ENCODE measurements at places on chromosomes 6 and 20. TPM values are rescaled to one million over a fixed set of nuclear protein-coding genes. Genes with fewer than 3 reads are reported as not detected.

DNA sequence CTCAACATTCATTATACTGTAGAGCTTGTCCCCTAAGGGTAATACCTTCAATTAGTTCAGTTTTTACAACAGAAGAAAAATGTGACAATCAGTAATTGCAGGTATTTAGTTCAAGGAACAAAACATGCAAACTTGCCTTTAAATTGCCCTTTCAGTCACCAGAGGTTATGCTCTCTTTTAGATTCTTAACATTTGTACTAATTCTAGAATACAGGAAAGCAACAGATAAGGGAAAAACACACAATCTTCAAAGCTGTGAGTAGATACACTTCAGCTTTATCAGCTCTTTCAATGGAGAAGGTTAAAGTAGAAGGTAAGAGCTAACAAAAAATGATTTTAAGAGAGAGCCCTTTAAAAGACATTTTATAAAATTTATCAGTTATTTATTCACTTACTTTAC lies 173.1 kb downstream of the HS3ST5 start:
- DNase-seq, result no peak

DNA sequence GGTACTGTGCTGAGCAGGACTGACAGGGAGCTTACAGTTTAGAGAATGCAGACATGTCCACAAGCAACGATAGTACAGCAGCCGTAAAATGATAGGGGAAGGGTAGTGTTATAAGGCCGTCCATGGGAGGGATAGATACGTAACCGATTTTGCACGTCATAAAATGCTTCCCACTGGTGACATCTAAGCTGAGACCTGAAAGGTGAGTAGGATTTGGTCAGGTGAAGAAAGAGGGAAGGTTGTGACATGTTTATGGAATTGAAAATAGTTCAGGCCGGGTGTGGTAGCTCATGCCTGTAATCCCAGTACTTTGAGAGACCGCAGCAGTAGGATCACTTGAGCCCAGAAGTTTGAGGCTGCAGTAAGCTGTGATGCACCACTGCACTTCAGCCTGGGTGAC lies 25.6 kb downstream of the SNX9 start:
- no peak for DNase-seq

GRCh38 chr6:132167929-132168892 lies 217.0 kb upstream of the CCN2 start:
- DNase-seq, result no peak

DNA sequence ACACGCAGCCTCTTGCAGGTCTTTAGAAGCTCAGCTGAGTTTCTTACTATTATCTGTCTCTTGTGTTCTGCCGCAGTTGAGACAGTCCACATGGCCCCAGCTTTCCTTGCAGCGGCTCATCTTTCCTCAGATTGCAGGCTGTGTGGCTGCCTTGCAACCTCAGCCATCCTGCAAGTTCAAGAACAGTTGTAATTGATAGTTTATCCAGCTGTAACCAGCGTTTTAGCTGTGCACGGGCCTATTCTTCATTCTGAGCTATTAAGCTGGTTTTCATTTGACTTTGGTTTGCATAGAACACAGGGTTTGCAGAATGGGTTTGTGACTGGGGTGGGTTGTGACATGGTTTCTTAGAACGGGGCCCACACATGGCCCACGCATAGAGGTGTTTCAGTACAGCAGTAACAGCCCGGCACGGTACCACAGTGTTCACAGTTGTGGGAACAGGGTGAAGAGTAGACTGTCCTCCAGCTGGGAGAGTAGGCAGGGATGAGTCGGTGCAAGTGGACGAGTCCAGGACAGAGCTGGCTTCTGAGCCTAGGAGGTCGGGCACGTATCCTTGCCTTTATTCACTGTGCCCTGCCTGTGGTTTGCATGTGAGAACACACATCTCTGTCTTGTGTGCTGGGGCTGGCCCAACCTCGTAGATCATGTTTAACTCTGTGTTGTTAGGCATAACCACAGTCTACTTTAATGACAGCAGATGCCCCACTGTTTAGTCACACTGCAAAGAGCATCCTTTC lies 89.2 kb downstream of the RPP40 start:
- DNase-seq, result no peak

DNA sequence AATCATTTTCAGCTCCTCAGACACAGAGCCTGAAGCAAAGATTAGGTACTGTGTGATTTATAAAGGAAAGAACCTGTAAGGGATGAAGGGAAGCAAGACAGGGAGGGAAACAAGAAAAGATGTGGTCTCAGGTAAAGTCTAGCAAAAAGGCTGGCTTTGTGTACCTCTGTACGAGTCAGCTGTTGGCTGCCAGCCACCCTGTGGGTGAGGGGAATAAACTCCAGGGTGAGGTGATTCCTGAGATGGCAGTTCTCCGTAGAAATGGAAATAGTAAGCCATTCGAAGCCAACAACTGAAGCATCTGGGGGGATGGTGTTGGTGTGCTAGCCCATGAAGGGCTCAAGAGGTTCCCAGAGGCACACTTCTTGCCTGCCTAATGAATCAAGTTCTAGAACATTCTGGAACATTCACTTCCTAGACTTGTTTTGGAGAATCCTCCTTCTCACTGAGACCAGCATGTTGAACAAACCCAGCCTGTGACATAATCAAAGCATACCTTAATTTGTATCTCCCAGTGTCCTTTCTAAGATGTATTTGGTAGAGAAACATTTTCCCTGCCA lies 10.6 kb upstream of the TTPAL start:
- no peak for DNase-seq

- no peak for DNase-seq
Measured at GRCh38 chr6:31663126-31663960, 1.5 kb downstream of the GPANK1 start.

DNA sequence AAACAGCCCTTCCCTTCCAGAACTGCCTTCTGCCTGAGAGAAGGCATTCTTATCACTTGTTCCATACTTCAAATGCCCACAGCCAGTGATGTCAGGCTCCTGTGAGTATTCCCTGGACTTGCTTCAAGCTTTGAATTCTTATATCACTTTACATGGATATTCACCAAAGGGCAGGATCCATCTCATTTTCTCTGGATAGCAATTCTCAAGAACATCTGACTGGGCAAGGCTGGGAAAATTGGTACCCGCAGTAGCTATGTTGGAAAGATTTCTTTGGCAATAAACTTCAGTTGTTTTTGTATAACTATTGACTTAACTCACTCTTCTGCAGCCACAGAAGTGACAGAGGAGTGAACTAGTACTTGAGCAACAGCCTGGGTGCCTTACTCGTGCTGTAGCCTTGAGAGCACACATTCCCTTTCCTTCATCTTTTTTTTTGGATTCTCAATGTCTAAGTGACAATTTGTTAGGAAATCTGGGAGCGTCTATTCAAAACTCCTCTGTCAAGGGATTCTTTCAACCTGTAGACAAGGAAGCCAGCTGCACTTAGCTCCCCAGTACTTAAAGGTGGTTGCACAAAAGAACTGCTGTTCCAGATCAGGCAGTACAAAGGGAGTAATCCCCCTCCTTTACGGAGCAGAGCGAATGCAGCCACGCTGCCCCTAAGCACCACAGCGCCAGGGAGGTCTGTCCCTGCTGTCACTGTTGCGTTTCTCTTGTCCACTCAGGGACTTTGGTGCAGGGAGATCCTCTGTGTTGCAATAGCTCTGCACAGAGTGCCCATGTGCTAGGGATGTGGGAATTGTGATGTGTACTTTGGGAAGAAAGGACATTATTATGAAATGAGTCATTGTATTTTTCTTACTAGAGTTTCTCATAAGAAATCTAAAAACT lies 69.6 kb downstream of the JAG1 start:
- no peak for DNase-seq

DNA sequence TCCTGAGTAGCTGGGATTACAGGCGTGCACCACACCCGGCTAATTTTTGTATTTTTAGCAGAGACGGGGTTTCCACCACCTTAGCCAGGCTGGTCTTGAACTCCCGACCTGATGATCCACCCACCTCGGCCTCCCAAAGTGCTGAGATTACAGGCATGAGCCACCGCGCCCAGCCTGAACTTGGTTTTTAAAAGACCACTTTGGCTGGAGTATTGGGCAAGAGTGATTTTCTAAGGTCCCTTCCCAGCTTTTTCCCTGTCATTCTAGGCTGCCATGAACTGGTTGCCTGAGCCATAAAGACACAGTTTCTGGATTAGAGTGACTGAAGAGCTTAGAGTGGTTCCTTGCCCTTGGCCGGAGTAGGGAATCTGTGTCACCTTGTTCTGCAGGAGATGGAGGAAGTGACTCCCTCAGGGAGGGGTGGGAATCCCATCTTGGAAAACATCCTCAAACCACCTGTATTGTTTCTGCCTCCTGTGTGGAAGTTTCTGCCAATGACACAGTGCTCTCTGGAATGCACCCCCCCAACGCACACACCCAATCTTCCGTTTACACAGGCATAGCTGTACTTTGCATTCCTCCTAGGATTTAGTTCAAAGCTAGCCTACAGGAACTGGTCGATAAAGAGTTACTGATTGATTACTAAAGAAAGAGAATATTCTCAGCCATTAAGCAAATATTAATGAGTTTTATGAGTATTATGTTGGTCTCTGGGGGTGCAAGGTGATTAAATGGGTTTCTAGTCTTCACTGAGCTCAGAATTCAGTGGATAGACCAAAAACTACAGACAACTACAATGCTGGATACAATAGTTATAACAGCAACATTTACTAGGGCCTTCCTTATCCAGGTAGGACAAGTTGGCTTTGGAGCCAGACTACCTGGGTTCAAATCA lies 18.2 kb downstream of the BCL2L1 start:
- DNase-seq, result no peak

DNA sequence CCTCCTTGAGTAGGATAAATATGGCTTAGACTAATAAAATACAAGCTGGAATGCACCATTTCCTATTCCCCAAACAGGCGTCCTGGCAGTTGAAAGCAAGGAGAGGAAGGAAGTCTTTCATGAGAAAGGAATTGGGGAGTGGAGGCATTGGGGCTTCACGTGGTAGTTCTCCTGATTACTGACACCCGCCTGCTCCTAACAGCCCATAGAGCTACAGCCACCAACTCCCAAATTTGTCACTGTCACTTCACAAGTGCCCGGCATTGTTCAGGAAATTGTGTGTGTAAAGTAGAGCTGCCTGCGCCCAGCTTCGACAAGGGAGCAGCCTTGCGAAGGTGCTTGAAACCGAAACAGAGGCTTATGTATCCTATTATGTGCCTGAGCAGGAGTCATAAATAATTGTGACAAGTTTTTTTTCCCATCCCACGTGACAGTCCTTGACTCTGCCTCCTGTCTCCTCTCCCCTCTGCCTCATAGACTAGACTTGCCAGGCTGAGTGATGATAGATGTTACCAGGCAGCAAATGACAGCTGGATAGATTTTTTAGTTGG lies 301.7 kb upstream of the ZFP64 start:
- peak; percentile 23 for DNase-seq

DNA sequence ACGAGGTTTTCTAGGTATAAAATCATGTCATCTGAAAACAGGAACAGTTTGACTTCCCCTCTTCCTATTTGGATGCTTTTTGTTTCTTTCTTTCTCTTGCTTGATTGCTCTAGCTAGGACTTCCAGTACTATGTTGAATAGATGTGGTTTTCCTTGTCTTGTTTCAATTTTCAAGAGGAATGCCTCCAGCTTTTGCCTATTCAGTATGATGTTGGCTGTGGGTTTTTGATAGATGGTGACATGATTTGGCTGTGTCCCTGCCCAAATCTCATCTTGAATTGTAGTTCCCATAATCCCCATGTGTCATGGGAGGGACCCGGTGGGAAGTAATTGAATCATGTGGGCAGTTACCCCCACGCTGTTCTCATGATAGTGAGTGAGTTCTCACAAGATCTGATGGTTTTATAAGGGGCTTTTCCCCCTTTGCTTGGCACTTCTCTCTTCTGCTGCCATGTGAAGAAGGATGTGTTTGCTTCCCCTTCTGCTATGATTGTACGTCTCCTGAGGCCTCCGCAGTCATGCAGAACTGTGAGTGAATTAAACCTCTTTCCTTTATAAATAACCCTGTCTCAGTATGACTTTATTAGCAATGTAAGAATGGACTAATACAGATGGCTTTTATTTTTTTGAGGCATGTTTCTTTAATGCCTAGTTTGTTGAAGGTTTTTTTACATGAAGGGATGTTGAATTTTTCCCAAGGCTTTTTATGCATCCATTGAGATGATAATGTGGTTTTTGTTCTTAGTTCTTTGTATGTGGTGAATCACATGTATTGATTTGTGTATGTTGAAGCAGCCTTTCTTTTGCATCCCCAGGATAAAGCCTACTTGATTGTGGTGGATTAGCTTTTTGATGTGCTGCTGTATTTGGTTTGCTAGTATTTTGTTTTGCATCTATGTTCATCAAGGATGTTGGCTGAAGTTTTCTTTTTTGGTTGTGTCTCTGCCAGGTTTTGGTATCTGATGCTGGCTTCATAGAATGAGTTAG lies 239.1 kb downstream of the THBS2 start:
- no peak for DNase-seq

DNA sequence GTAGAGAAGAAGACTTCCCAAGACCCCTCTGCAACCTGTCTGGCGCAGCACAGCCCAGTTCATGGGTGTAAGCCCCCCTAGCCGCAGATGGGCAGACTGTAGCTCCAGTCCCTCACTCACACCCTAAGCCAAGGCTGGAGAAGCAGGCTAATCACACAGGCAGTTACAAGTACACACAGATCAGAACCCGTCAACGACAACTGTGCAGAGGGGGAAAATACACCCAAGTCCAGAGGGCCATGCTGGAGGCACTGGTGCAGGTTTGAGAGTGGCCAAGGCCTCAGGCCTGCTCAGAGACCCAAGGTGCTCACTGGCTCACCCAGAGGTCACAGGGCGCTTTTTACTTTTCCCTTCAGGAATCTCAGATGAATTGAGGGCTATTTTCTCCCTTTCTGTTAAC lies 106.1 kb downstream of the NOL4L start:
- no peak for DNase-seq

DNA sequence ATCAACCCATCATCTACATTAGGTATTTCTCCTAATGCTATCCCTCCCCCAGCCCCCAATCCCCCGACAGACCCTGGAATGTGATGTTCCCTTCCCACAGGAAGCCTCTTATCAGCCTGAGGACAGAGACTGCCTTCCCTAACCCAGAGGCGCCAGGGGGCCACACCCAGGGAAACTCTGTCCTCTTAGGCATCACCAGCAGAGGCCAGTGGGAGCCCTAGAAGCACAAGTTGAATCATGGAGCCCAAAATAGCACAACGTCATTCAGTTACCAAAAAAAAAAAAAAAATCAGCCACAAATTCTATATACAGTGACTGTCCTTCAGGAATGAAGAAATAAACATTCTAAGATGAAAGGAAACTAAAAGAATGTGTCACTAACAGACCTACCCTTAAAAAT lies 625.7 kb downstream of the TFAP2A start:
- no peak for DNase-seq

MATN4 gene
- polyA plus RNA-seq, result 0.18 TPM

CEP43 gene
- polyA plus RNA-seq, result 30.9 TPM

MYL9 gene
- 177 TPM for polyA plus RNA-seq

BMP6 gene
- polyA plus RNA-seq, result 3.8 TPM

PRDM1 gene
- polyA plus RNA-seq, result 9.0 TPM

CALHM5 gene
- 6.7 TPM for polyA plus RNA-seq

MAD2L1BP gene
- 22.7 TPM for polyA plus RNA-seq

GJA10 gene
- not detected for polyA plus RNA-seq

CLDN20 gene
- 3.3 TPM for polyA plus RNA-seq

TMEM170B gene
- polyA plus RNA-seq, result 5.7 TPM

SULF2 gene
- polyA plus RNA-seq, result 18.2 TPM

COL9A3 gene
- polyA plus RNA-seq, result 56.7 TPM
